NCI-H1694 (cell line): ENCODE measurements at places on chromosomes 13 and 19.
A peak's percentile ranks its signal among the peaks of the same experiment; 100 is the strongest.

- no peak for DNase-seq
Measured at GRCh38 chr13:93535251-93535650, 308.6 kb downstream of the GPC6 start.

DNA sequence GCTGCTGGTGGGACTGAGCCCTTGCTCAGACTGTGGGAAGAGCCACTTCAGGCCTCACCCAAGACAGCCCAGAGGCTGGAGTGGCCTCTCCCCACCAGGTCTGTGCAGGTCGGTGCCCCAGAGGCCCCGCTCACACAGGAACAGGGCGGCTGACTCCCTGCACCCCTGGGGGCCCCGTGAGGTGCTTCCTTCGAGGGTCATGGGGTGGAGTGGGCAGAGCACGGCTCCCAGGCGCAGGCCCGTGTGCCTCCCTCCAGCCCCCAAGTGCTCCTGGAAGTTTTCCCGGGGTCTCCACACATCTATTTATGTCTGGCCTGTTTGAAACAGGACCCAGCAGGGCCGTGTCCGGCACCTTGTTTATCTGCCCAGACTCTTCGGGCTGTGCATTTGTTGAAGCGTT, 9.5 kb upstream of the TMEM255B start:
- DNase-seq, result no peak

GRCh38 chr13:42137856-42138537, 89.5 kb downstream of the DGKH start:
- DNase-seq, result no peak

- DNase-seq, result peak; percentile 65
Measured at GRCh38 chr19:49817964-49818648, at the start of gene MED25. TSS of gene MED25 (plus strand) at chr19:49818289. CDS start at chr19:49818342, 53 bp downstream.

GRCh38 chr19:18713550-18714117, 30.2 kb downstream of the CRTC1 start:
- DNase-seq, result no peak

DNA sequence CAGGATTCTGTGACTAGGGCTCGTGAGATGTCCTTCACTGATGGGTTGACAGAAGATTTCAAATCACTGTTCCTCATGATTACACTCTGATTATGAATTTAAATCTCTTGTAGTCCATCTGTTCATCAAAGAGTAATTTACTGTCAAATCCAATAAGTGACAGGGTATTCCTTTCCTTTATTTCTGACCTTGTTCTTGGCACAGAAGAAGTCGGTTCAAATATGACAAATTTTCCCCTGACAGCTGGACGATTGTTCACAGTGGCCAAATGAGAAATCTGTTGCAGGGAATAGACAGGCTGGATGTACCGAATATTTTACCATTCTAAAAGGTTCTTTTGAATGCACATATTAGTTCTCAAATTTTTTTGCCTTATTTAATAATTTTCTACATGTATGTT, 767.3 kb upstream of the GPC6 start:
- DNase-seq, result peak; percentile 90

DNA sequence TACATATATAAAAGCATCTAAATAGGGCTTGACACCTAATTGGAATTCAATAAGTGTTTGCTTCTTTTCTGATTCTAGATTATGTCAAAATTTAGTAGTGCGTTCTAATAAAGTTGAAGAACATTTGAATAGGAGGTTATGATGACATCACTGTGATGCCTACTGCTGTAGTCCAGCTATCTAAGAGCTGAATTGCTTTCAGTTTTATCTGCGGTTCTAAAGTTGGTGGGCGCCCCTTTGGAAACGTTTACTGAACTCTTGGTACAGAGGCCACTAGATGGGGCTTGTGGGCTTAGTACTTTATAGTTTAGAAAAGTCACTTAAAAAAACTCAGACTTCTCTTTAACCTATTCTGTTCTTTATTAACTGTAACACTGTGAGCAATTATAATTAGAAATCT, 776.9 kb downstream of the GPC5 start:
- DNase-seq, result peak; percentile 72

DNA sequence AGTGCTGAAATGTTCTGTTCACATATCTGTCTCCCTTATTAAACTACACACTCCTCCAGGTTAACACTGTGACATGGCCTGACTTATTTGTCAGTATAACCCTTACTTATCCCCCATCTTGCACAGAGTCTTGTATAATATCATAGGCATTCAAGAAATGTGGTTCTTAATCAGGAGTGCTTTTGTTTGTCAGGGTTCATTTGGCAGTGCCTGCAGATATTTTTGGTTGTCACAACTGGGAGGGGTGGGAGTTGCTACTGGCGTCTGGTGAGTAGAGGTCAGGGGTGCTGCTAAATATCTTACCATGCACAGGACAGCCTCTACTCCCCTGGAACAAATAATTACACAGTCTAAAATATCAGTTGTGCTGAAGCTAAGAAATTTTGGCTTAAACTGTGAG, 20.4 kb upstream of the OBI1 start:
- DNase-seq, result no peak

DNA sequence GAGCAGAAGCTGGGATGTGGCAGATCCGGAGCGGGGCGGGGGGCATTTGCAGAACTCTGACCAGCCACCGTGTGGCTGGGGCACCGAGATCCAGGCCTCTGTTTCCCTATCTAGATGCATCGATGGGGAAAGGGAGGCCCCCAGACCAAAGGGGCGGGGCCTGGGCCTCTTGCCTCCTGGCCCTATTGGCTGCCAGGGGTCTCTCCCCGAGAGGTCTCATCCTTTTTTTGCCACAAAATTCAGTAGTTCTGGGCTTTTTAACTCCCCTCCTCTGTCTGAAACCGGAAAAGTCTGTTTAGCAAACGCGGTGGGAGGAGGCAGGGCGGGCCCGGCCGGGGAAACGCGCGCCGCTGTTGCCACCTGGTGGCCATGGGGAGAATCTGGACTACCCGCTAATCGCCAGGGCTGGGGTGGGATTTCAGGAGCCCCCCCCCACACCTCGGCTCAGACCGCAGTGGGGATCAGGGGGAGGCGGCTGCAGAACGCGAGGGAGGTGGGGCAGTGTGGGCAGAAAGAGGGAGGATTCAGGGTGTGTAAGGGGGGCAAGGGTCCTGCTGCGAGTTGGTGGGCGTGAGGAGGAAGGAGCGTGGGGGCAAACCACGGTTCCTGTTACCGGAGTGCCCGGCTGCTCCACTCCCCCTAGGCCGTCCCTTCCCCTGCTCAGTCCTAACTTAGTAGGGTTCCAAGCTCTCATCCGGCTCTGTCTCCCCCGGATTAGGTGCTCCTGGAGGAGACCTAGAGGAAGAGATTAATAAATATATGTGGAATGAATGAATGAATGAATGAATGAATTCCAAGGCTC, 28.3 kb downstream of the IL12RB1 start:
- DNase-seq, result peak; percentile 50

DNA sequence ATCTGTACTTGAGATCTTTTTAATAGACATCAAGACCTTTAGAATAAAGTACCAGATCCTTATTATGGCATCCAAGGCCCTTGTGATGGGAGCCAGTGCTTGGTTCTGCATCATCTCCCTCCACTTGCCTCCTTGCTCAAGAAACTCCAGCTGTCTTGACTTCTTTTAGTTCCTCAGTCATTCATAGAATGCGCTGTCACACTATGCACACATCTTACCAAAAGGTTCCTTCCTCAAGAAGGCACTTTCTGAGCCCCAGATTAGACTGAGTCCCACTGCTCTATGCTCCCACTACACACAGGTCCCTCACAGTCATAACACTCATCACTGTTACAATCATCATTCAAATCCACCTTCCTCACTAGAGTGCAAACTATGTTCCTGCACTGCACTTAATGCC, 57.8 kb upstream of the ITM2B start:
- DNase-seq, result no peak

DNA sequence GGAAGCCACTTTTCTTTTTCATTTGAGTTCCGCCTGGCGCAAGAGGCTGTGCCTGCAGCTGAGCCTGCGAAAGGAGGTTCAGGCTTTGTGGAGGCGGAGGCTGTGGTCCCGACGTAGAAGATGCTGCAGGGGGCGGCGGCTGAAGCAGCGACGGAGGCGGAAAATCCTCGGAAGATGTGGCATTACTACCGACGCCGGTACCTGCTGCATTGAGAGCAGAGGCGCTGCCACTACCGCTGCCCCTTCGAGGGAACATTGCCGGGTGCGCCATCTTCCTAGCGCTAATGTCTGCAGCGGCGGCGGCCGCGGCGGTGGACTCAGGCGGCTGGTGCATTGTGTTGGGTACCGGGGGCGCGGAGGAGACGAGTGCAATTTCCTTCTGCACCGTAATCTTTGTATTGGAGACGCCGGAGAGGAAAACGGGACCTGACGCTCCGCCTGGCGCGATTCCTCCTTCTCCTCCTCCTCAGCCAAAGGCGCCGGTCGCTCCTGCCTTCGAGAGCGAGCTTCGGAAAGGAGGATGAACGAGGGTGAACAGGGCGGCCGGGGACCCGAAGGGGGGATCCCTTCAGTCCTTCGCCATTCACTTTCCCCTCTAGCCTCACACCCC, at the start of gene TSC22D1:
TSS of gene TSC22D1 (minus strand) at position 590 of the 610 bp plus-strand sequence. CDS start at position 334, 256 bp downstream.
- DNase-seq, result peak; percentile 7

GRCh38 chr19:10228920-10229319, 2.2 kb downstream of the S1PR2 start:
- DNase-seq, result peak; percentile 28

GRCh38 chr19:20482721-20483120, 82.9 kb downstream of the ZNF737 start:
- no peak for DNase-seq

DNA sequence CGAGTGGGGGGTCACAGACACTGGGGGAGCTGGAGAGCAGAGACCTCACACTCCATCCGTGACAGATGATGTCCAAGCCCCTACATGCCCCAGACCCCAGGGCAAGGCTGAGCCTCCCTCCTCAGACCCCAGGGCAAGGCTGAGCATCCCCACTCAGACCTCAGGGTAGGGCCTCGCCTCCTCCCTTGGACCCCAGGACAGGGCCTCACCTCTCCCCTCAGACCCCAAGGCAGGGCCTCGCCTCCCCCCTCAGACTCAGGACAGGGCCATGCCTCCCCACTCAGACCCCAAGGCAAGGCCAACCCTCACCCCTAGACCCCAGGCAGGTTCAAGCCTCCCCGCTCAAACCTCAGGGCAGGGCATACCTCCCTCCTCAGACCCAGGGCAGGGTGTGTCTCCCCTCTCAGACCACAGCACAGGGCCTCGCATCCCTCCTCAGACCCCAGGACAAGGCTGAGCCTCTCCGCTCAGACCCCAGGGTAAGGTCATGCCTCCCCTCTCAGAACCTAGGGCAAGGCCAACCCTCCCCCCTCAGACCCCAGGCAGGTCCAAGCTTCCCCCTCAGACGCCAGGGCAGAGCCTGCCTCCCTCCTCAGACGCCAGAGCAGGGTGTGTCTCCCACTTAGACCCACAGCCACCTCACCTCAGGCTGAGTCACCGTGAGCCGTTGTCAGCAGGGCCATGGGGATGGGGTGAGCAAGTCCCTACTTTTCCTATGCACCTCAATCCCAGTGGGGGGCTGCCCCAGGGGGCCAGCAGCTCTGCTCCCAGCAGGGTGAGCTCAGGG, 1.7 kb upstream of the S1PR4 start:
- DNase-seq, result no peak
